ENCODE measurements at places on chromosomes 16 and 17. TPM values are rescaled to one million over a fixed set of nuclear protein-coding genes. Genes with fewer than 3 reads are reported as not detected.

KRTAP3-1 gene
- total RNA-seq: not detected

TBC1D3 gene
- total RNA-seq: not detected

TVP23A gene
- 2.8 TPM for total RNA-seq

MYH2 gene
- 42.5 TPM for total RNA-seq

DPEP2 gene
- total RNA-seq: 0.75 TPM

MYLK3 gene
- total RNA-seq: 14.8 TPM

TMC7 gene
- total RNA-seq: 0.84 TPM

- peaks cover 2% of the 10 kb centered on the region for H3K27me3 ChIP-seq
- H3K4me3 ChIP-seq: no peak overlapping the region
These were observed 209.3 kb downstream of the HS3ST3B1 start for GRCh38 chr17:14510136-14510535.

- H3K36me3 ChIP-seq: no peaks in the 10 kb centered on the region
- H3K27me3 ChIP-seq: no peaks in the 10 kb centered on the region
- DNase-seq: peak; percentile 77
- peaks cover 17% of the 10 kb centered on the region for H3K4me1 ChIP-seq
These were observed 53.0 kb downstream of the GPRC5B start for GRCh38 chr16:19831678-19832077.

DNA sequence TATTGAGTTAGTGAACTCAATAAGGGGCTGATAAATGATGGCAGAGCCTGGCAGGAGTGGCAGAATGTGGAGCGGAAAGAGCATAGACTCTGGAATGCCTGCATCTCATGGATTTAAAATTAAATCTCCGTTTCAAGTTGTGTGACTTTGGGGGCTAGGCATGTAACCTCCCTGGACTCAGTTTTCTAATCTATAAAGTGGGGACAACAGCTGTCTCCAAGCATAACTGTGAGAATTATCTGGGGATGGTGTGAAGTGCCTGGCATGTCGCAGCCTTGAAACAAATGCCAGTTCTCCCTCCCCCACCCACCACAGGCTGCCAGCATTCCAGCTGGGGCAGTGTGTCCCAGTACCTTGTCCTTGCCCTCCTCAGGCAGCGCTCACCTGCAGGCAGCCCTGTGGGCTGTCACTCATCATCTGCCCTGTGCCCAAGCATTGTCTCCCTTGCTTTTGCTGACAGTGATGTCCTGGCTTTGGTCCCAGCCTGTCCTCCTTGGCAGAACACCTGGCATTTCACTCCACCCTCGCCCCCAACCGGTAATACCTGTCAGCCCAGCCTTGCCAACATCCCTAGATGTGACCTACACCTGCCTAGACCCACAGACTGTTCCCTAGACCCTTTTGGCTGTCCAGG lies 129.6 kb downstream of the MRM1 start:
- peaks cover 53% of the 10 kb centered on the region for H3K27me3 ChIP-seq
- no peak overlapping the region for H3K27ac ChIP-seq
- H3K4me3 ChIP-seq: no peak overlapping the region

DNA sequence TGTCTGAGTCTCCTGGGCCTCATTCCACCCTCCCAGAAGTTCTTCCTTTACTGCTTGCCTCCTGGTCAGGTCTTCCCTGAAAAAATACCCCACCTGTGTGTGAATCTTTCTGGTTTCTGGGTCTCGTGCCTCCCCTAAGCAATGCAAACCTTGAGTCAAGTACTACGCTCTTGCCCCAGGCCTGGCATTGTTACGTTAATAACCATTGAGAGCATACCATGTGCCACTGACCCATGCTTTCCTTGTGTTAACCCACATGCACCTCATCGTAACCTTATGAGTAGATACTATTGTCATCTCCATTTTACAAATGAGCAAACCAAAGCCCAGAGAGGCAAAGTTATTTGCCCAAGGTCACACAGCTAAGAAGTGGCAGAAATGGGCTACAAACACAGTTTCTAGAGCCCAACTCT lies 25.4 kb upstream of the TOB1 start:
- no peak overlapping the region for H3K27ac ChIP-seq
- no peaks in the 10 kb centered on the region for H3K4me1 ChIP-seq
- no peaks in the 10 kb centered on the region for H3K36me3 ChIP-seq
- no peak overlapping the region for H3K4me3 ChIP-seq

- H3K4me3 ChIP-seq: peak overlapping the region; percentile 37
- H3K27me3 ChIP-seq: peaks cover 69% of the 10 kb centered on the region
- DNase-seq: no peak
- H3K4me1 ChIP-seq: peaks cover 21% of the 10 kb centered on the region
These were observed 349 bp upstream of the SLC6A2 start for GRCh38 chr16:55655381-55655896.

DNA sequence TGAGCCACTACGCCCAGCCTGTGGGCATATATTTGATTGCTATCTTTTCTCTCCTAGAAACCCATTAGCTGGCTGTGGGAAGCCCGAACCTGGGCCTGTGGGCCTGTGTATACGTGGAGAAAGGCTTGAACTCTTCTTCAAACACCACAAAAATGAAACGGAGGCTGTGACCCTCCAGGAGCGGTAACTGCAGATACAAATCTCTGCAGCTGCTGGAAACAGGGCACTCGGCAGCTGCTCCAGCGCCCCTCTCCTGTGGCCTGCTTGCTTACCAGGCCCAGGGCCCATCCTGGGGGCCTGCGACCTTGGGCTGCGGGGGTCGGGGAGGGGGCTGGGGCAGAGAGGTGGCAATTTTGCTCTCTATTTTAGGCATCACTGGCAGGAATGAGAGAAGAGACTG lies 28.0 kb upstream of the MTSS2 start:
- no peaks in the 10 kb centered on the region for H3K36me3 ChIP-seq
- no peak overlapping the region for H3K4me3 ChIP-seq

GRCh38 chr17:72962106-72962505 lies 130.4 kb downstream of the SLC39A11 start:
- DNase-seq: no peak
- no peaks in the 10 kb centered on the region for H3K4me1 ChIP-seq
- H3K4me3 ChIP-seq: no peak overlapping the region
- no peaks in the 10 kb centered on the region for H3K27me3 ChIP-seq

GRCh38 chr16:74166456-74166855 lies 130.2 kb upstream of the PSMD7 start:
- no peaks in the 10 kb centered on the region for H3K27me3 ChIP-seq
- H3K27ac ChIP-seq: no peak overlapping the region
- no peaks in the 10 kb centered on the region for H3K4me1 ChIP-seq
- no peaks in the 10 kb centered on the region for H3K36me3 ChIP-seq
